Stimulated activated CD8-positive, alpha-beta memory T cell treated with anti-CD3 and anti-CD28 coated beads, Interleukin-15, amount 100 ng/mL, for 48 hours (primary cell): ENCODE measurements at places on chromosomes 5 and 9.

DNA sequence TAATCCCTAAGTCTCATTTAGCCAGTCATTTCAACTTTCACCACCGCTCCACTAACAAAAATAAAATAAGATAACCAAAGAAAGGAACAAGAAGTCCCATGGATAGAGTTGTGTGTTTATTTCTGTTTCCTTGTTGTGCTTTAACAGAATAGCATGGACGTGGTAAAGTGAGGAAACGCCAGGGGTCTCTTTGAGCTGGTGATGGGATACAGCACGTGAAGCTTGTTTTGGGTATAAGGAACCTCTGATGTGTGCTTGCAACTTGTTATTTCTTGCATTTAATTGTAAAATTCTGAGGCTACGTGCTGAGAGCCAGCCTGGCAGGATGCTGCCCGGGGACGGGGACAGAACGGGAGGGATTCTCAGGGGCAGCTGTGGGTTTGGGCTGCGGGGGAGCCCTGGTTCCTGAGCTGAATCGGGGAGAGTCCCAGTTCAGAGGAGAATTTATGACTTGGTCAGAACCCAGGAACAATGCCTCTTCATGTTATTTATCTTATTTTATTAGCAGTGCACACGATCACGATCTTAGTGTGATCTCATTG is 63.4 kb downstream of the ANKRD33B start:
- DNase-seq, result no peak

GRCh38 chr9:2709645-2710101 is 7.6 kb upstream of the KCNV2 start:
- DNase-seq, result no peak

DNA sequence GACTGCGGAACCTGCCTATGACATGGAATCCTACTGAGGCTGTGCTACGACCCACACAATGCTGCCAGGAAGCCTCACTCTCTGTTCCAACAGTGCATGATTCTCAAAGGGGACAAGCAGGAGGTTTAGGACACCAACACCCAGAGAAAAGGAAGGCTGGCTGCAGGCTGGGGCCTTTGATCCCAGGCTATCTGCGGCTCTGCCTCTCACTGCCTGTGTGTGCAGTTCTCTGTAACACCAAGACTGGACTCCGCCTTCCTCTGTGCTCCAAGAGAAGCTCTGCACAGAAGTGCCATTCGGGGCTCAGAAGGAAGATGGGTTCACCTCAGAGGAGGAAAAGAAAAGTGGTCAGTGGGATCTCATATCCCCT is 20.5 kb downstream of the ANKH start:
- DNase-seq, result no peak

GRCh38 chr9:75229605-75230332 is 141.5 kb downstream of the OSTF1 start:
- DNase-seq, result no peak

- DNase-seq, result no peak
These were observed 234.4 kb downstream of the ARHGAP26 start for GRCh38 chr5:143004361-143005145.

GRCh38 chr9:116096853-116097252 is 56.7 kb upstream of the PAPPA start:
- no peak for DNase-seq

DNA sequence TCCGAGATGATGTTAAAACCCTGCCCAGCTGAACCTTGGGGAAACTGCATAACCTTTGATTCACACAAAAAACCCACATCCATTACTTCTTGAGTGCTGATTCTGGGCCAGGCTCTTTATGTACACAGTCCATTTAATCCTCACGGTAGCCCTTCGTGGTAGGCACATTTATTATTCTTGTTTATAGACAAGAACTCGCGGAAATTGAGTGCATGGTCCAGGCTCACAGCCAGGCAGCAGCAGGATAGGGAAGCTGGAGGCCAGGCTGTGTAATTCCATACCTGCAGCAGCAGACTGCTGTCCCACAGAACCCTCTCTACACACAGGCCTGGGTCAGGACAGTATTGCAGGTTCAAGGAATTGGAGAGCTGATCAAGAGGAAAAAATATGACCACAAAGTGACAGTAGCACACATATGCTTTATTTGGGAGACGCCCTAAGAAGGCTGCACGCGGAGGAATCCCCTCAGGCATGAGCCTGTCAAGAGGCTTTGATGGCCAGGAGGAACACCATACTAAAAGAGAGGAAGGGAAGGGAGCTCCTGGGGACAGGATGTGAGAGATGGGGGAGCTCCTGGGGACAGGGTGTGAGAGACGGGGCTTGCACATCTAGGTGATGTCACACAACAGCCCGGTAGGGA is 28.4 kb upstream of the FAM120A start:
- no peak for DNase-seq

DNA sequence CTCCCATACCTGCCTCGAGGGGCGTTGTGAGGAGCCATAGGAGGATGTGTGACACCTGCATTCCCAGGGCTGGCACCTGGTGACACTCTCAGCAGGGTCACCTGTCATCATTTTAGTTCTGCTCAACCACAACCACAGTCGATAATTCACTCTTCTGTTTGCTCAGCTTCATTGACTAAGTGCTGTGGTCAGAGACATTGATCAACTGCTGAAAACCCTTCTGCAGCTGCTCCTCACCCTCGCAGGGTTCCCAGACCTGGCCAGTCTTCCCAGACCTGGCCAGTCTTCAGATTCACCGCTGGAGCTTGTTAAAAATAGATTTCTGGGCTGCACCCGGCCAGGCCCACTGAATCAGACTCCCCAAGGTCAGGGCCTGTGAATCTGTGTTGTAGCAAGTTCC is 92.8 kb downstream of the MVB12B start:
- DNase-seq, result no peak

DNA sequence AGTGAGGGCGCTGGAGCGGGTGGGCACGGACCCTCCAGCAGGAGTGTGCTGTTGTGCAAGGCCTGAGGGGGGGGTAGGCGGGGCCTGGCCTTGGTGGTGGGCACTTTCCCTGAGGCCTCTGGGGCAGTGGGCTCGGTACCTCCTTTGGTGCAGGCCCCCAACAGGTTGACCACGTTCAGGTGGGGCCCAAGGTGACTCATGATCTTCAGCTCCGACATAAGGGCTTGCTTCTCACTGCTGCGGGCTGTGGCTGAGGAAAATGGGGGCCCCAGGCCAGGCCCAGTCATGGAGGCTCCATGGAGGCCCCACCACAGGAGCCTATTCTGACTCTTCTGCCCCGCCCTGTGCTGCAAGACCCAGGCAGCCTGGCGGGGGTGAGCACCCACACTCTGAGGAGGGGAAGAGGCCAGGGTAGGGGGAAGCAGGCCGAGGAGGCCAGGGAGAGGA is 31.5 kb downstream of the PDGFRB start:
- DNase-seq, result no peak

DNA sequence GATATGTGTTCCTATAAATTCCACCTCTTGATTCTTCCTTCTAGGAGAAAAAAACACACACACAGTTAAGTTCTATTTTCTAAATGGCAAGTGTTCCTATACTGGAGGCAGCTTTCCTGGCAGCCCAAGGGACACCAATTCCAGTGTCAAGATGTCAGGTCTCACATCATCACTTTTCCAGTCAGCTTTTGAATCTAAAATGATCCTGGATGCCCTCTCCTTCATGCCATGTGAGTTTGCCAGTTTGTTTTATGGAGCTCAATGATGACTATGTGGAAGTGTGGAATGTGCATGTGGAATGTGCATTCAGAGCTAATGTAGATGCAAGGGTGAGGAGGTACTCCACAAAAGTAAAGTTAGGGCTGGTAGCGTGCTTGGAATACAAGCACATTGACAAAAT is 269.3 kb upstream of the NMUR2 start:
- DNase-seq, result no peak

DNA sequence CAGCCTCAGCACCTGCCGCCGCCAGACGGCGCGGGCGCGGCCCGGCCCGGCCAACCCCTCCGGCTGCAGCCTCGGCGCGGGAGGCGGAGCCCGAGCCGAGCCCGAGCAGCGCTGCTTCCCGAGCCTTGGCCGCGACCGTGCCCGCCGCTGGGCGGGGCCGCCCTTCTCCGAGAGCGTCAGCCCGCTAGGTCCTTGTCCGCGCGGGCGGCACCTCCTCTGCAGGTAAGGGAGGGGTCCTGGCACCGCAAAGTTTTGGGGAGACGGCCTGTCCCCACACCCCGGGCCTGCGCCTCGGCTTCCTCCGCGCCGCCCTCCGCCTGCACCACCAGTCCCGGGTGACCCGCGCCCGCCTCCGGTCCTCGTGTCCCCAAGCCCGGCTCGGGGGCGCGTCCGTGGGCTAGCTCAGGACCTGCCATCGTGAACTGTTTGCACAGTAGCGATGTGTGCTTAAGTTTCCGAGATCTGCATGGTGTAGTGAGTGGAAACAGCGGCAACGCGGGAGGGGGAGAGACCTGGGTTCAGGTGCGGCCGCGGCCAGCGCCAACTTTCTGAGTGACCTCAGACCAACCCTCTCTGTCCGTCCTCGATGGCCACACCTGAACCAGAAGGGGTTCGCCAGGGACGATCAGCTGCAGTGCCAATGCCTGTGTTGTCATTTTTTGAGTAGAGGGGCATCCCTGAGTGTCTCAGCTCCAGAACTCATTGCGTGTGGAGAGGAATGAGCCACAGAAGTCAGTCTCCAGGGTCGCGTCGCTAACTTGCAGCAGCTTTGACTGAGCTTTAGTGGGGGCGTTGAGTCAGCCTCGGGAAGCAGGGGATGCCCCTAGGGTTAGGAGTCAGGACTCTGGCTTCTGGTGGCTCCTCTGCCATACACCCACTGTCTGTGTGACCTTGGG is at the start of gene FRMPD1:
TSS of gene FRMPD1 (plus strand) at position 82 of the 896 bp plus-strand sequence. CDS start 41,688 bp downstream, outside the sequence.
- peak; percentile 49 for DNase-seq

DNA sequence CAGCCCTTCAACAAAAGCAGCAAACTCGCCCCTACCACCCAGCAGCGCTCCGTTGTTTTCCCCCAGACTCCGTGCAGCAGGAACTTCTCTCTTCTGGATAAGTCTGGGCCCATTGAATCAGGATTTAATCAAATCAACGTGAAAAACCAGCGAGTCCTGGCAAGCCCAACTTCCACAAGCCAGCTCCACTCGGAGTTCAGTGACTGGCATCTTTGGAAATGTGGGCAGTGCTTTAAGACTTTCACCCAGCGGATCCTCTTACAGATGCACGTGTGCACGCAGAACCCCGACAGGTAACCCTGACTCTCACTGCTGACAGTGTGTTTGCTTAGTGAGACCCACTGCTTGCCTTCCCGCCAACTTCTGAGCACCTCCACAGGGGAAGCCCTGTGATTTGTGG is 81.8 kb downstream of the PRDM6 start:
- no peak for DNase-seq

DNA sequence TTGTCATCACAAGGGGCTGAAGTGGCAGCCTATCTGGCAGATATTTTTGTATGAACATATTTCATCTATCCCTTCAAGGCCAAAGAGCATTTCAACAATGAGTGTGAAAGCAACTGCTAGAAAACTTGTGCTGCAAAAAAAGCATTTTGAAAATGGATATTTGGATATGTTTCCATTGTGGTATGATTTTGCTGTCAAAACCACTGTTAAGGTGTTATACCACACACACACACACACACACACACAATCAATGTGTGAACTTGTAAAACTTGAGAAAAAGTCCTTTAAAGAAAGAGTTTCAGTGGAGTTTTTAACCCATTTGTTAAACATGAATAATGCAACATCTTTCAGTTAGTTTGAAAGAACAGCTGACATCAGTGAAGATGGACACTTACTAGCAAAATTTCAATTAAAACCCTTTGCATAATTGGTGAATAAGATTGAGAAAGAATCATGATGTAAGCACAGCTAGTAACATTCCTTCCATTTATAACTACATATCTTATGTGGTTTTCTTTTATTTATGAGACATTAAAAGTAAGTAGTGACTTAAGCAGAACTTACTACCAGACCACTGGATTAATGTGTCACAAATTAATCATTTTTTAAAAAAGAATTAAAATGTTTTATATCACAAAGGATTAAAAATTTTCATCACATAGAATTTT is 182.6 kb upstream of the GNA14 start:
- no peak for DNase-seq

DNA sequence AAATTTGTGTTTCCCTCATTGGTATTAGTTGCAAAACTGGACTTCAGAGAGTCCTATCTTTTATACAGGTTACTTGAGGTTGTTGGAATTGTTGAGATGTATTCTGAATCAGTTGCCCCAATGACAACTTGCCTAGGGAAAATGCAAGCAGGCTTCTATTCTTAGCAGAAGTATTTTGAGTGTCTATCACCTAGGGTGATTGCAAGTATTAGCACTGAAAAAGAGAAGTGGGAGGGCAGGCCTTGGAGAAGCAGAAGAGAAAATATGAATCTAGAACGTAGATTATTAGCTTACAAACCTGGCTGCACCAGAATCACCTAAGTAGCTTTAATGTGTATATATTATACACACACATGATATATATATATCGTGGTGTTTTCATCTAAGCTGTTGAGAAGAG is 43.2 kb downstream of the ADAMTS12 start:
- no peak for DNase-seq

- DNase-seq, result no peak
These were observed 51.4 kb upstream of the COL15A1 start for GRCh38 chr9:98892288-98892687.

GRCh38 chr9:128643519-128644300 is 12.9 kb downstream of the DYNC2I2 start:
- no peak for DNase-seq

DNA sequence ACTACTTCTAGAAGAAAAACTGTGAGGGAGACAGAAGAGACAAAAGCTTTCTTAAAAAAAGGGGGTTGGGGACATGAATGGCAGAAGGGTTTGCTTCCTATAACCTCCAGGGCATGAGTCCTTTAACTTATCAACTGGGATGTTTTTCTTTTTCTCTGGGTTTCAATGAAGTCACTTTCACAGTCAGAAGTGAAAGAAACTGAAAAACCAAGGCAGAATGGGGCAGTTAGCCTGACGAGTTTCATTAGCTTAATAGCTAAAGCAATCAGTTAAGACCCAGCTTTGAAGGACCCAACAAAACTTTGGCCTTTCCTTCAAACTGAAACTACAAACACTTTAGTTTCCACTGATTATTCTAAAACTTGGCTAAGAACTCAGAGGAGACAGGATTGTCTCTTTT is 4.6 kb upstream of the OR13C8 start:
- no peak for DNase-seq

- DNase-seq, result no peak
These were observed 1.3 kb downstream of the OR2S2 start for GRCh38 chr9:35956651-35957050.

DNA sequence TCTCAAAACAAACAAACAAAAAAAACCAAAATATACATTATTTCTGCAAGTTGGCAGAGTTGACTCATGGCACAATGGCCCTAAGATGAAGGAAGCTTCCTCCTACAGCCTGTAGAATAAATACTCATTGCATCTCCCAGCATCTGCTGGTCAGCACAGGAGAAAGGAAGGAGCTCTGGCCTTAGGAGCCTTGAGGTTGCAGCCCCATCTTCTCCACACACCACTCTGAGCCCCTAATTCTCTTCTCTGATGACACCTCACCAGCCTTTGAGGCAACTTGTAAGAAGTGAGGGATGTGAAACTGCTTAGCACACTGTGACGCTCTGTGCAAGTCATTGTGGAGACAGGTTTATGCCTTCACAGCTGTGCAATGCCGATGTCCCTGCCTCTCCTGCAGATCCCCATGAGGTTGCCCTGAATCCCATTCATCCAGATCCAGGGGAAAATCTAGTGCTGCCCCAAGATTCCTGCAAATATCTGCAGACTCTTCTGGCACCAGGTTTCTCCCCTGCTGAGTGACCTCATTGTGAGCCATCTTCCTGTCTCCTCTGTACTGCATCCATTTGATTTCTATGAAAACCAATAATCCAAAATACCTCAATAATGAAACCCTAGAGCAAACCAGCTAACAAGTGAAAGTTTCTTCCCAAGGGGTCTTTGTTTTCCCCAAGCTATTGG is 65.3 kb upstream of the TGFBR1 start:
- DNase-seq, result no peak

- DNase-seq, result no peak
These were observed 47.3 kb downstream of the SEC61B start for GRCh38 chr9:99269416-99269815.

- DNase-seq, result no peak
These were observed 38.7 kb downstream of the CXXC5 start for GRCh38 chr5:139686706-139687441.
